ENCODE measurements at places on chromosomes 1 and 21. TPM values are rescaled to one million over a fixed set of nuclear protein-coding genes. Genes with fewer than 3 reads are reported as not detected.

Gene ADAMTS4
- polyA plus RNA-seq: 9.7 TPM

Gene SPRR2B
- not detected for polyA plus RNA-seq

Gene HSPA6
- polyA plus RNA-seq: 0.60 TPM

Gene OR2T2
- not detected for polyA plus RNA-seq

Gene THRAP3
- polyA plus RNA-seq: 98.4 TPM

Gene NPPB
- polyA plus RNA-seq: not detected

Gene LCE3D
- polyA plus RNA-seq: not detected

Gene PDC
- polyA plus RNA-seq: 0.29 TPM

- no peak for DNase-seq
These were observed 972 bp upstream of the ENTREP3 start for GRCh38 chr1:155256058-155256852.

DNA sequence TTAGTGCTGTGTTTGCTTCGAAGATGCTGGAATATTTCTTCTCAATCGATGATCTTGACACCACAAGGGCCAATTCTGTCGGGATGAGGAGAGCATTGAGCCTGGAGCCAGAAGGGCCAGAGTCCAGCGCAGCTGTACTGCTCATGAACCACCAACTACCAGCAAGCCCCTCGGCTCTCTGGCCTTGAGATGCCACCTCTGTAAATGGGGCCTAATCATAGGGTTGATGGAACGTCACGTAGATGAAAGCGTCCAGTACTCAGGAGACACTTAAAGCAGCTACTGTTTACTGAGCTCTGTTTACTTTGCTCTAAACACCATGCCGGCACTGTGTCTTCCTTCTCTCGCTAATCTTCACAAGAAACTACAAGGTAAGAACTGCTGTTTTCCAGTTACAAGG, 26.3 kb downstream of the CCDC185 start:
- no peak for DNase-seq

GRCh38 chr1:53697721-53698383, 41.1 kb downstream of the GLIS1 start:
- DNase-seq: no peak

DNA sequence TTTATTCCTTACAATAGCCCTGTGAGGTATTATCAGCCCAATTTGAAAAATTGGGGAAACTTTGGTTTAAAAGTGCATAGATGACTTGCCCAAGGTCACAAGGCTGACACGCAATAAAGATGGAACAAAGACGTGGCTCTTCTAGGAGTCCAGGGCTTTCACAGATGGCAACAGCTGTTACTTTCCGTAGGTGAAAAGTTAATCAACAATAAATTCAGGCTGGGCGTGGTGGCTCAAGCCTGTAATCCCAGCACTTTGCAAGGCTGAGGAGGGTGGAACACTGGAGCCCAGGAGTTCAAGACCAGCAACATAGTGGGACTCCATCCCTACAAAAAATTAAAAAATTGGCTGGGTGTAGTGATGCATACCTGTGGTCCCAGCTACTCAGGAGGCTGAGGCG, 87.8 kb upstream of the ATF3 start:
- no peak for DNase-seq

GRCh38 chr21:40706176-40706575, 140.8 kb downstream of the DSCAM start:
- DNase-seq: no peak

DNA sequence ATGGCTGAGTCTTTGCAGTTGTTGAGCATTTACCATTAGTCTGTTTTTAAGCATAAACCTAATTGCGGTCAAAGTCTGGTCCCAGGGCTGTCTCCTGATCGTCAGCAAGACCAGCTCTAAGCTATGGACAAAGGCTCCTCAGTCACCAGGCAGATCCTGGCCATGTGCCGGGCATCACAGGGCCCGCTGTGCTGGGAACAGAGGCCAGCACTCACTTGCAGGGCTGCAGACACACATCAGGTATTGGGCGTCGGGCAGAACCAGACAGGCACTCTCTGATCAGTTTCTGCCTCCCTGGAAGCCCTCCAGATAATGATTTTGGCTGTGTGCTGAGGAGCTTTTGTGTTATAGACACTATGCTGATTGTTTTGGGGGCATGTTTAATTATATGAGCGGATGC, 26.6 kb downstream of the TMEM51 start:
- DNase-seq: no peak

DNA sequence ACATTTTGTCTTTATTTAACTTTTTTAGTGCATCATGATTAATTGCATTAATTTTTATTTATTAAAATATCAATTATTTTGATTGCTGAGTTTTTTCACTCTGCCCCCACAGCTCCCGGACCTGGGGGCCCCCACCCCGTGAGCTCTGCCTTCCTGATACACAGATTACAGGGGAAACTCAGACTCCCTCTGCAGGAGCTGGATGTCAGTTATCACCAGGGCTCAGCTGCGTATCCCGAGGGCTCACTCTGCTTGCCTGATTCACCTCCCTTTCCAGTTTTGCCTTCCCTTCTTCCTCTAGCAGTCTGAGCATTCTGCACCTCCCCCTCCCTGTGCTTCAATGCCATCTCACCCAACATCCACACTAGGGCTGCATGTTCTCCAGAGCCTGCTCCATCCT, 98.2 kb downstream of the ATP1A1 start:
- no peak for DNase-seq

- no peak for DNase-seq
These were observed 16.3 kb downstream of the RNF19B start for GRCh38 chr1:32948390-32948722.

- DNase-seq: no peak
These were observed 19.9 kb upstream of the SHCBP1L start for GRCh38 chr1:182972829-182973228.

- DNase-seq: no peak
These were observed 144.8 kb downstream of the ETS2 start for GRCh38 chr21:38950435-38951094.

DNA sequence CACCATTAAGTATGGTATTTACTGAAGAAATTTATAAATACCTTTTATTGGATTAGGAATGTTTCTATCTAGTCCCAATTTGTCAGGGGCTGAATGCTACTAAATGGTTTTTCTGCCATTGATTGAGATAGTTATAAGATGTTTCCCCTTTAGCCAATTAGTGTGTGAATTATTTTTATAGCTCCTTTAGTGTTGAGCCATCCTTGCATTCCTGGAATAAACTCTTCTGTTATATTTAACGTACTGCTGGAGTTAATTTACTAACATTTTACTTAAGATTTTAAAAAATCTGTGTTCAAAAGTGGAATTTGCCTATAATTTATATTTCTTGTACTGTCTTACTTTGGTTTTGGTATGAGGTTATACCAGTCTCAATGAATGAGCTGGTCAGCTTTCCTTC, 25.4 kb upstream of the LRRC3 start:
- DNase-seq: no peak

- DNase-seq: peak; percentile 92
These were observed 10.0 kb upstream of the FAAP20 start for GRCh38 chr1:2204415-2205190.

DNA sequence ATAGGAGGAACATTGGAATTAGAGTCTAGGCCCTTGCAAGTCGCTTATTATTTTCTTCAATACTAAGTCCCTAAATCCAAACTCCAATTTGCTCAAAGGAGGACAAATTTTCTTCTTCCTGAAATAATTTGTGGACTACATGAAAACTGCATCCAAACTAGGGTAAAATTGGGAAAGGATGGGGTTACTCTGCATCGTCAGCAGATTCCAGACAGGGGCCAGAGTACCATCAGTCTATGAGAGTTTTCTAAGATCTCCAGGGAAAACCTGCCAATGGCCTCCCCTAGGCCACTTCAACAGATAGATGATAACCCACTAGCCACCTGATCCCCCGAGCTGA, 508 bp downstream of the HEYL start:
- no peak for DNase-seq

DNA sequence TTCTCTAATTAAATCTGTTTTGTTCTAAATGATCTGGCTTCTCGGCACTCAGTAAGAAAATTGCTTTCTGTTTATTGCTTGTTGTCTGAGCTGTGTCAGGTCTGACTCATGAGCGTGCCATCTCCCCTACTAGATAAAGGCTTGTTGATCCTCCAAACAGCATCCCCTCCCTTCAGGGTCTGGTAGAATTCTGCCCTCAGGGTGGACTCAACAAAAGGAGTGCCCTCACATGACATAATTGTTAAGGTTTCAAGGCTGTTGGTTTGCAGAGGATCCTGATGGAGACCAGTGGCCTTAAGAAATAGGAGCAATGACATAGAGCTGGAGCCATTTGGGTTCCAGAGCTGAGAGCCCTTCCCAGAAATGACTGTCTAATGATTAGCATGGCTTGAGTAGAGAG, 36.0 kb upstream of the ATP2B4 start:
- DNase-seq: no peak

DNA sequence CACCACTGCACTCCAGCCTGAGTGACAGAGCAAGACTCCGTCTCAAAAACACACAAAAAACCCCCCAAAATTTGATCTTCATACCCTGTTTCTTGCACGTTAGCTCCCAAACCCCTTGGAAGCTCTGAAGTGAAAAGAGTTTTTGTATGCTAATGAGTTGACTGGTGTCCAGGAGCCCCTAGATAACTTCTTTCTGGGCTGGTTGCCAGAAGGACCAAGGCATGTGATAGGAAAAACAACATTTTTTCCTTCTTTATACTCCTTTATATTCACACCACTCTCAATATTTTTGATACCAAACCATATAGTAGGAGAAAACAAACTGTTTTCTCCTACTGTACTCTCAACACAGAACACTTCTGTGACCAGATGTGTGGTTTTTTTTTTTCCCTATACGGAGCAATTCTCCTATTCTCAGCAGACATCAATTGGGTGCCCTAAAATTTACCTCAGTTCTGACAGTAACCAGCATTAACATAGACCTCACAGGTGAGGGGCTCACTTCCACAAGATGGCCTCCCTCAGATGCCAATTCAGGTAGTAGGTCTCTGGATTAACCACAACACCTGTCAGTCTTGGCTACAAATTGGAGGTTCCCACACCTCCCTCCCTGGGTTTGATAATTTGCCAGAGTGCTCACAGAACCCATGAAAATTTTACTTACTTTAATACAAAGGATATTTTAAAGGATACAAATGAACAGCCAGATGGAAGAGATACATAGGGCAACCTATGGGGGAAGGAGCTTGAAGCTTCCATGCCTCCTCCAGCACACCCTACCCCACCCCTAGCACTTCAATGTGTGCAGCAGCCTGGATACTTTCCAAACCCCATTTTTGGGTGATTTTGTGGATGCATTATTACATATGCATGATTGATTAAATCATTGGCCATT, 25.6 kb downstream of the ZYG11B start:
- peak; percentile 53 for DNase-seq

- DNase-seq: no peak
These were observed 14.2 kb downstream of the WASF2 start for GRCh38 chr1:27475720-27476119.

DNA sequence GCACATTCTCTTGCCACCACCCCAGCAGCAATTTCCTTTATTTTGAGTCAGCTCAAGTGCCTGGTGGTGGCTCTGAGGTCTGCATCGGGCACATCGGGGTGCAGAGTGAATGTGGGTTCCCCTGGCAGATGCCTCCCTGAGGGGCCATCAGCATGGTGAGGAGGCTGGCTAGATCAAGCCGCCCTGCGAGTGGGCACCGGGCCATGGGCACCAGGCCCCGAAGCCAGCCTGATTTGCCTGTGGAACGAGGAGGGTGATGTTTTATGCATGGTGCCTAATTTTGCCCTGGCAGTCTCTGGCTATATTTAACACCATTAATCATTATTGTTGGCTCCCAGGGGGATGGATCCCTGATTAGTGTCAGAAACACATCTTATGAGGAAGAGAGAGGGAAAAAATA, 36.3 kb downstream of the ACTL8 start:
- no peak for DNase-seq

DNA sequence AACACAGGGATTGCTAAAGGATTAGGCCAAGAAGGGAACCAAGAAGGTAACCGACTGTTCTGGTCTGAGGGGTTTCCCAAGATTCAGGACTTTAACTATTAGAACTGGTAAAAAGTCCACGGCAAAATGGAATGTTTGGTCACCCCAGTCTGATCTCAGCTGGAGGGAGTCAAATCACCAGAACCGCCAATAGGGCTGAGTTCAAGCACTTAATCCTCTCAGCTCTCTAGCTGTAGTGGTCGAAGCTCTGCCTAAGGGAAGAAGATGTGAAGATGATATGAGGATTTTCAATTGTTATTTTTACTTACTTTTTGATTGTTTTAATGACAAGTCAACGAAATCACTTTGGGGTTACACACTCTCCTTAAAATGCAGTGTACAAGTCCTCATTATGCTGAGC, 29.1 kb downstream of the F5 start:
- DNase-seq: no peak

- no peak for DNase-seq
These were observed 4.1 kb upstream of the WNT9A start for GRCh38 chr1:227951624-227952373.

DNA sequence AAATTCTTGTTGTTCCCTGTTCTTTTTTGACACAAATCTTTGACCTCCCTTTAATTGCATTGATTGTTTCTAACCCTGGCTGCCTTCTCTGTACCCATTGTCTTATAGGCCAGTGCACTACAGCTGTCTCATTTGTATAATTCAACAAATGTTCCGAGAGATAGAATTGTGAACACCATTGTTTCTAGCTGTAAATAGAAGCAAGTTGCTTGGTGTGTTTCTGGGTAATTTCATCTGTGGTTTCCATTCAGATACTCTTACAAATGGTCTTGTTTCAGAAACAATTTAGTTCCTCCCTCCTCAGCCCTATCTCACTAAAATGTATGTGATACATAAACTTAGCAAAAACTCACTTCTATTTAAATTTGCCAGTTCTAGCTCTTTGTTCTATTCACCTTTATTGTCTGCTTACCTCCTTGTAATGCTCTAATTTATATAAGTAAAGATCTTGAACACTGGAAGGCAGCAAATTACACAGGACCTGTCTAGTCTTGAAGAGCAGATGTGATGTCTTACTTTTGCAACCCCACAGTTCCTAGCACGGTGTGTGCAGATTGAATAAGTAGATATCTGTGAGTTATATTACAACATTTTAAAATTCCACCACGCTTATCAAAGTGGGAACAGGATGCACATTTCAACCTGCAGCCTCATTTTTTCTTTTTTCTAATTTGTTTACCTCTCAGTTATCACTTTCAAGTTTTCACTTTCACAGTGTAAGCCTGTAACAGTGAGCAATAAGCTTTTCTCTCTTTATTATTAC, 515.6 kb upstream of the ZP4 start:
- DNase-seq: no peak

- no peak for DNase-seq
These were observed 18.9 kb upstream of the SELENON start for GRCh38 chr1:25781130-25781433.
